CD4-positive, alpha-beta T cell treated with Interleukin-1 beta for 1 hour (primary cell): ENCODE measurements at places on chromosomes 6 and 20.

DNA sequence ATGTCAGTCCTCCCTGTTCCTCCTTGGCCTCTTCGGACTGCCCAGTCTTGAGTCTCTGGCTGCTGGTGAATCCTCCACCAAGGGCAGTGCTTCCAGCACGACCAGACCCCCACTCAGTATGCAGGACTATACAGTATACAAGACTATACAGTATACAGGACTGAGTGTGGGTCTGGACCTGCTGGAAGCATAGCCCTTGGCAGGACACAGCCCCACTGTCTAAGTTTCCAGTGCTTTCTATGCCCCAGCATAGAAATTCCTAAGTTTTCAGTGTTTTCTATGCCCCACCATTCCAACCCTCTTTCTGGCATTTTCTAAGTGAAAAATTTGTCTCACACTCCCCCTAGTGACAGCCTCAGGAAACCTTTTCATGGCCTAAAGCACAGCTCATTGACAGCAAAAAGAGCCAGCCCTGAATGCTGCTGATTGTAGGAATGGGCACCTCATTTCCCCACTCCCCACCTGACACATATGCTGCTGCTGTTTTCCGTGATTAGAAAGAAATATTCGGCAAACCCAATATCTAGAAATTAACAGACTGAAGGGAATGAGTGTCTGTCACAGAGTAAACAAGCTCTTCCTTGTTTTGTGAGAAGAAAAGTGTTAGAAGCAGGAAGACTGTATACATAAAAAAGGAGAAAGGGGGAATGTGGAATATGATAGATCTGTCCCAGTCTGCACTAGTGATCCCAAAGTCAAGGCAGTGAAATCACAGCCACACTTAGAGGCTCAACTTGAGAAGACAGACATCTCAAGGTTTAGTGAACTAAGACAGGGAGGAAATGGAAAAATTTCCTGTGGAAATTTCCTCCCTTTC lies 206.9 kb downstream of the IBTK start:
- no peak for DNase-seq

- DNase-seq = no peak
Observed at GRCh38 chr20:37538003-37538402, 10.3 kb upstream of the BLCAP start.

DNA sequence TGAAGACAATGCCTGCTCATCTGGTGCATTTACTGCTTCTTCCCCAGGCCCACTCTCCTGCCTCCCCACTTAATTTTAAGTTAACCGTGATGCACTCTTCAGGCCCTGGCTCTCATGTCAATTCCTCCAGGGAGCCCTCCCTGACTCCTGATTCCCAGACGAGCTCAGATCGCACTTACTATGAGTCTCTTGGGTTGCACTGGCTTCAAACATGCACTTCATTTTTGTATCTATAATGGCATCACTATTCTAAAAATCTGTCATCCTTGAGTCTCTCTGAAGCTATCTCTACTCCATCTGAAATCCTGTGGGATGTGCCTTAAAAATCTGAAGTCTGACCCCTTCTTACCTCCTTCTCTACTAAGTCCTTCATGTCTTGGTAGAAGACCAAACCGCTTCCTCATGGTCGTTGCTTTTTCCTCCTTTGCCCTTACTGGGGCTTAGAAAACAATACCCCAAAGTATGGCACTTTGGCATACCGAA lies 24.7 kb downstream of the COX4I2 start:
- no peak for DNase-seq

DNA sequence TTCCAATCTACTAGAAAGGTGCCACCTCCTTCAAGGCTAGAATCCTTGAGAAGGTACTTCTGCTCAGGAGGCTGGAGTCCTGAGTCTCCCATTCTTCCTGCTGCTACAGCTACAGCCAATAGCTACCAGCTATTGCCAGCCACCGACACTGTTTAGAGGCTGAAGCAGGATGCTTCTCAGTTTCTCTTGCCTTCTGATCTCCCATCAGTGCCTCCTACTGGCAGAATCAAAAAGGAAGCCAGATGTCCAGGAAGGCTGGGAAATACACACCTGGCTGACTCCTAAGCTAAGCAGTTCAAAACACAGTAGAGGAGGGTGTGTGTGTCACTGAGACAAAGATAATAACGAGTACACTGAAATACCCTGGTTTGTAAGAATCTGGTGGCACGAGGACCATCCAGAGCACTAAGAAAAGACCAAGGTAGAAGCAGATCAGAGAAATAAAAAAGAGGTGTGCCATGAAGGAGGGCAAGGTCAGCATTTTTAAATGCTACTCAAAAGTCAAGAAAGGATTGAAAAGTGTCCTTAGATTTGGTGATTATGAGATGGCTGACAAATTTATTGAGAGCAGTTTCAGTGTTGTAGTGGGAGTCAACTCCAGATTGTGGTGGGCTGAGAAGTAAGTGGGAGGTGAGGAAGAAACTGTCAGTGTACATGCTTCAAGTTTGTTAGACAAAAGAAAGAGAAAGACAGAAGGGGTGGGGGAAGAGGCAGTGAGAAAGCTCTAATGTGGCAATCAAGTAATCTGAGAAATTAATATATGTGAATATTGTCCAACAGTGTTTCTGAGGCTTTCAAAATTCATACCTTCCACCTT lies 2.3 kb upstream of the HLA-DMA start:
- peak; percentile 61 for DNase-seq

- DNase-seq = no peak
Observed at GRCh38 chr20:5731753-5732366, 18.3 kb upstream of the SHLD1 start.

GRCh38 chr6:14053811-14054210 lies 63.8 kb upstream of the CD83 start:
- DNase-seq = no peak

- no peak for DNase-seq
Observed at GRCh38 chr6:141576751-141577150, 556.0 kb upstream of the GJE1 start.

DNA sequence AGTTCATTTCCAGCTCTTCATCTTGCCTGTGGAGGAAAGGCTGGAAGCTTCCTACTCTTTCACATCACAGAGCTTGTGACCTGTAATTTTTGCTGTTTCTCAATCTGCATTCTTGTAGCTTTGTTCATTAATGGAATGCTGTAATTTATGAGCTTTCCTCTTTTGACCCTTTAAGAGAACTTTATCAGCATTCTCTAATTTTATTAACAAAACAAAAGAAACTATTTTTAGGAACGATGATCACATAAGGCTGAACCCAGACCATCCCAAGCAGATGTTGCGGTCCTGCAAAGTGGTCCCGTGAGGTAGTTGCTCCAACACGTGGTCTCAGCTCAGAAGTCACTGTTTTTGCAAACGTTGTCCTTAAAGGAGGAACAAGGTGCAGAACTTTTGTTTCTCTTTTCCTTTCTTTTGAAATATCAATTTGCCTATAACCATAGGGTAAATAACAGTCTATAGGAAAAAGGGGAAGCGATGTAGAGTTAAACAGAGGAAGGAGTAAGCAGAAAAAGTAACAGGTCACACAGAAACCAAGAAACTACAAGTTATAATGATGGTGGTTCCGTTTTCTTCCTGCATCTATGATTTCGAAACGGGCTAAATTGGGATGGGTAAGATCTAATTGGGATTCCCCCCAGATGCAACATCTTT lies 121.3 kb upstream of the PHACTR1 start:
- no peak for DNase-seq

GRCh38 chr6:10151144-10151915 lies 263.5 kb downstream of the TFAP2A start:
- DNase-seq = no peak

DNA sequence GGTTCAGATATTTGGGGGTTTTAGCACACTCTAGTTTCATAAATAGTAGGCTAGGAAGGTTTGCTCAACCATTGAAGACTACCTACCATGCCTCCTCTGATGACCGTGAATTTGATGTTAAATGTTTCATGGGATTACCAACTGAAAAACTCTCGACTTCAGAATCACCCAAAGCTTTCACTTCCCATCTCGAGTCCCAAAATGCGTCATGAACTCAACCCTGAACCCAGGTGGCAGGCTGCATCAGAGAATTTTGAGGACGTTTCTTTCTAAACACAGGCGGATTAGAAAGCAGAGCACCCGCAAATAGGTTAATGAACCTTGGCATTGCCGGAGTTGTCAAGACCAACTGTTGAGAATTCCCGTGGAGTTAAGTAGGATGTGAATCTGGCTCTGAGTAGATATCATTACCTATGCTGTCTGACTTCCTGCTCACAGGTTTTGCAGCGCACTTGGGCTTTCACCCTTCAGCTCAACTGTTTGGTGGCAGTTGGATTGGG lies 98.4 kb upstream of the ADTRP start:
- no peak for DNase-seq

DNA sequence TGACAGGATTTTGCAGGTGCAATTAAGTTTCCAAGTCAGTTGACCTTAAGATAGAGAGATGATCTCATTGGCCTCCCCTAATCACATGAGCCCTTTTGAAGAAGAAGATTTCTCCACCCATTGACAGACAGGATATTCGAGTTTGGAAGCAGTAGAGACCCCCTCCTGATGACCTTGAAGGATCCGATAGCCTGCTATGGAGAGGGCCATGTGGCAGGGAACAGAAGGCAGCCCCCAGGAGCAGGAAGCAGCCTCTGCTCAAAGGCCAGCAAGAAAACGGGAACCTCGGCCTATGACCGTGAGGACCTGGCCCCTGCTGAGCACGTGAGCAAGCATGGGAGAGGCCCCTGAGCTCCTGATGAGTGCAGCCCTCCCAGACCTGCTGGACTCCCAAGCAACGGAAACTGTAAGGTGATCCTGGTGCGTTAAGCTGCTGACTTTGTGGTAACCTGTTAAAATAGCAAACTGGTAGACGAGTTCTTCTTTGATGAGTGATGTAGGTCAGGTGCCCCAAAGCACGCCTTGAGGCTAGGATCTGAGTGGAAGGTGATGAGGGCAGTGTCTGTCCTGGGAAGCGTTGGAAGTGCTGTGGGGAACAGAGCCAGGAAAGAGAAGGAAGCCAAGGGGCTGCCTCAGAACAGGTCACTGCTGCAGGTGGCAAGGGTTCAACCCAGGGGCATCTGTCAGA lies 18.5 kb upstream of the TUBB2A start:
- DNase-seq = no peak

GRCh38 chr6:108837236-108837971 lies 10.8 kb upstream of the ARMC2 start:
- peak; percentile 32 for DNase-seq

DNA sequence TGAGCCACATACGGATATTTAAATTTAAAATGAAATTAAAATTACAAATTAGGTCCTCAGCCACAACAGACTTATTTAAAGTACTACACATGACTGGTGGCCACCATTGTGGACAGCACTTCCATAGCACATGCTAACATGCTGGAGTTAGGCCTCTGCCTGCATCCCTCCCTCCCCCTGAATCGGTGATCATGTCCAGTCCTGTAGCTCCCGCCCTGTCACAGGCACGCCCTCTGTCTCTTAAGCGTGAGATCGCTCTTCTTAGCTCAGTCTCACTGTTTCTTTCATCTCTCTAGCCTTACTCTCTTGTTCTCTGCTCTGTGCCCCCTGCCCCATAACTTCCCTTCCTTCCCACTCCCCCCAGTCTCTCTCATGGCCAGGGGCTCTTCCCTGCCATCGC lies 28.9 kb downstream of the ELMO2 start:
- DNase-seq = no peak

DNA sequence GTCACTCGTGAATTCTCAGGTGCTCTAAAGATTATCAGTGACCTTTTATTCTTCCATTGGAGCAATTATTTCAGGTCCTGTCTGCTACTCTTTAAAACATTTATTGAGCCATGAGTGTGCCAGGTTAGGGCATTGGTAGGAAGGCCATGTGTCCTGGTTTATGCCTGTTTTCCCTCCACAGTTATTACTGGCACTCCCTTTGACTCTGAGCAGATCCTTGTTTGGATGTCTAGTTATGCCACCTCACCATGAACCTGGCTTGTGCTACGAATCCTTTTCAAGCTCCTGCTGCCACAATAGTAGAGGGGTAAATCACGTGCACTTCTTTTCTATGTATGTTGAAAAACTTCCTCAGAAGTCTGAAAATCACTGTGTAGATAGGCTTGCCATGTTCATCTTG lies 27.4 kb downstream of the CRYBG1 start:
- no peak for DNase-seq

- no peak for DNase-seq
Observed at GRCh38 chr6:164014346-164015087, 600.0 kb downstream of the QKI start.

DNA sequence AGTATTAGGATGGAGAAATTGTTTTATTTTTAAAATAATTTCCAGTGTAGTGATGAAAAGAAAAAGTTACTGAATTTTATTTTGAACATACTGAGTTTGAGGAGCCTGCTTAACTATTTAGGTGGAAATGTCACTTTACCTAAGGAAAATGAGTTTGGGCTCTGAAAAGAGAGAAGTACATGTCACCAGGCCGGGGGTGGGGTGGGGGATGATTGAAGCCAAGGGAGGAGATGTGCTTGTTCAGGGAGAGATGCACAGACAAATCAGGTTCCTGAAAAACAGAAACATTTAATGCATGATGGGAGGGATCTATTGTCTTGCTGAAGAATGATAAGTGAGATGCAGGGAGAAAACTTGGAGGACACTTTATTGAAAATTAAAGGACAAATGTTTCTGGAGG lies 71.3 kb downstream of the PLCB1 start:
- no peak for DNase-seq

GRCh38 chr6:127328043-127328609 lies 15.3 kb downstream of the ECHDC1 start:
- DNase-seq = no peak

GRCh38 chr6:27020553-27020880 lies 227.0 kb upstream of the PRSS16 start:
- DNase-seq = no peak

DNA sequence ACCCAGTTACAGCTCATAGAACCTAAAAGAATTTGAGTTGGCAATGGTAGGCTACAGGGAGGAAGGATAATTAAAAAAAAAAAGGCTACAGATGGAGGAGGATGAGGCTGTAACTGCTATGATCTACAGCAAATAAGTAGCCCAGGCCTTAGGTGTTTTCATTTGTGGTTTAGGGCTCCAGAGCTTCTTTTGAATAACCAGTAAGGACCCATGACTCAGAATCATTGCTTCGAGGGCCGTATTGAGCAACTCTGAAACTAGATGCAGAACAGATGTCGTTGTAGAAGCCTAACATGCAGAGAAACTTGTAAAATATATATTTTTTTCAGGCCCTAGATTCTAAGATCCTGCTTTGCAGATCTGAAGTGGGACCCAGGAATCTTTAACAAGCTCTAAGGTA lies 19.0 kb upstream of the ASIP start:
- DNase-seq = no peak

- no peak for DNase-seq
Observed at GRCh38 chr20:59575216-59575615, 29.1 kb upstream of the PHACTR3 start.

GRCh38 chr20:19743640-19743995 lies 14.4 kb upstream of the RIN2 start:
- no peak for DNase-seq

GRCh38 chr20:7765221-7765620 lies 175.0 kb downstream of the HAO1 start:
- DNase-seq = no peak

GRCh38 chr6:157503018-157503747 lies 122.2 kb downstream of the ZDHHC14 start:
- DNase-seq = no peak

GRCh38 chr20:25036331-25036936 lies 21.5 kb downstream of the ACSS1 start:
- no peak for DNase-seq

GRCh38 chr20:24721891-24722568 lies 227.0 kb upstream of the CST7 start:
- no peak for DNase-seq
